ENCODE measurements at places on chromosomes 4 and X.

DNA sequence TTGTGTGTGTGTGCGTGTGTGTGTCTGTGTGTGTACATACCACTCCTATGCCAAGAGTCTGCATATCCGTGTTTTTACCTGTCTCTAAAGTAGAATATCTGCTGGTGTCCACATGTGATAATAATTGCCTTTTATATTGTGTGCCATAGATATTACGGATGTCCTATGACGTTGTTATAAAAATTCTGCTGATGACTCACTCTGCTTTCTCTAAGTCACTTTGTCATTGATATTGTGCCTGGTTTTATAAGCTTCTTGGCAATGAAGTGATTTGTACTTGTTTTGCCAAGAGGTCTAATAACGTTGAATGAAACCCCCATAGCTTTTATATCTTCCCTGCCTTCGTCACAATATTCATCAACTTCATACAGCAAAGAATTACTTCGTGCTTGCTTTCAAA, 102.6 kb upstream of the C1GALT1C1 start:
- no peak for DNase-seq

DNA sequence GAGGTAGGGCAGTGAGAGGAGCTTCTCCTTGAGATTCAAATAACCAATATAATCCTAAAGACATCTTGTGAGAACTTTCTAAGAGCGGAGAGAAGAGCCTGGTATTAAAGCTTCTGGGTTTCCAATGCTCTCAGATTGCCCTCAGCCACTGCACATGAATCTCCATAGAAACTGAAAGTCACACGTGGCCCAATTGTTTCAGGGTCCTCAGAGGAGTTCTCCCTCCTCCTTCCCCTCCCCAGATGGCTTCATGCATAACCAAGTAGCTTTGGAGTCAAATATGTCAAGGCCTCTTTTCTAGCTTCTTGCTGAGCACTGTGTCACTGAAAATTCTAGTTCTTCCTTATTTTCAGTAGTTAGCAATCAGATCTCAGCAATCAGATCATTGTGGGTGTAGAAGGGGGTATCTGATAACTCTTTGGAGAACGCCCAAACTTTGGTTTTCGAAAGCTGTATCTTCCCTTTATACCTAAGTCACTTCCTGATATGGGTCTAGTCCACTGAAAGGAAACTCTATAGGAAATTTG, 2.2 kb downstream of the BTK start:
- no peak for DNase-seq

GRCh38 chr4:173878701-173879100, 348.7 kb upstream of the HAND2 start:
- no peak for DNase-seq

- DNase-seq: no peak
Observed at GRCh38 chr4:129950217-129950616, 854.3 kb downstream of the C4orf33 start.

GRCh38 chr4:38980903-38981676, 51.1 kb downstream of the TMEM156 start:
- no peak for DNase-seq

Measured in coronary artery (tissue), 2 donors.